ENCODE measurements at places on chromosomes 4 and X. TPM values are rescaled to one million over a fixed set of nuclear protein-coding genes. Genes with fewer than 3 reads are reported as not detected.

The MSX1 gene
- total RNA-seq = 2.2 TPM

The MTTP gene
- total RNA-seq = 12.0 TPM

The TEX13C gene
- not detected for total RNA-seq

The GLRB gene
- 8.4 TPM for total RNA-seq

The MAGEA11 gene
- total RNA-seq = not detected

The ZNF280C gene
- total RNA-seq = 20.6 TPM

The RPL36A gene
- 347 TPM for total RNA-seq

The TRIM60 gene
- not detected for total RNA-seq

The DIPK2B gene
- total RNA-seq = not detected

The CENPI gene
- 39.8 TPM for total RNA-seq

The UGT2B28 gene
- not detected for total RNA-seq

The TSPAN6 gene
- 69.7 TPM for total RNA-seq

DNA sequence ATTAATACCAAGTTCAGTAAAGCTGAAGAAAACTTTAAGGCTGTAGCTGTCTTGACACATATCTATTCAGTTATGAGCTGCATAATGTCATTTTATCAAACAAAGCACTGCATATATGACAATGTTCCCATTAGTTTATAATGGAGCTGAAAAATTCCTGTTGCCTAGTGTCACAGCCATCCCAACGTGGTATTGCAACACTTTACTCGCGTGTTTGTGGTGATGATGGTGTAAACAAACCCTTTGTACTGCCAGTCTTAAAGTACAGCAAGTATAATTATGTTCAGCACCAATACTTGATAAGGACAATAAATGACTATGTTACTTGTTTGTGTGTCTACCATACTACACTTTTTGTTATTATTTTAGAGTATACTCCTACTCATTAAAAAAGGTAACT, 1415.6 kb upstream of the PCDH7 start:
- DNase-seq = no peak

DNA sequence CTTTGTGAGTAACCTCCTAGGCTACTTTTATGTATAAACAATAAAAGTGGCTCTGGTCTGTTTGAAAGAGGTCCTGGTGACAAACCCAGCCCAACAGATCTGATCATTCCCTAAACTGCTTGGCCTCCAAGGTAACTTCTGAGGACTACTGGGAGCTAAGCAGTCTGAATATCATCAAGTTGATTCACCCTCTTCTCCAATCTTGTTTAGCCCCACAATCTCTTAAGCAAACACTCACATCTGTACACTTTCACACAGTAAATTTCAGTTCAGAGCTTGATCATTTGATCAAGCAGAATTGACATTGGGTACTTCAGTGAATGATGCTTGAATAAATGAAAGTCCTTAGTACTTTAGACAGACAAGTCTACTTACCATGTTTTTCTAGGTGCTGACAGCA, 74.7 kb downstream of the HCCS start:
- DNase-seq = no peak

GRCh38 chr4:168699224-168699878, 202.5 kb downstream of the PALLD start:
- no peak for DNase-seq

DNA sequence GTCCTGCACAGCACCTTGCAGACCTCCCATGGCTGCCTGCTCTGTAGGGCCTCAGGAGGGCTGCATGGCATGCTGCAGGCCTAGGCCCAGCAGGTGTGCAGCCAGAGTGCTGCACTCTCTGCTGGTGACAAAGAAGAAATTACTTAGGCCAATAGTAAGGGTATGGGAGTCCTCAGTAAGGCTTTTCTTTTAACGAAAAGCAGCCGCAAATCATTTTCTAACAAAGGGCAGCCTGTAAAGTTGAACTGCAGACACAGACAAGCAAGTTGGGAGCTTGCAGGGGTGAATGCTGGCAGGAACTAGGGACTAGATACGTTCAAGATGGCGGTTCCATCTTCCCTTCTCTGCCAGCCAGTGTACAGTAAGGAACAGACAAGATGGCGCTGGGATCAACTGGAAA, 22.4 kb upstream of the UBA6 start:
- DNase-seq = no peak

- DNase-seq = no peak
These were observed 117.9 kb upstream of the HS3ST1 start for GRCh38 chr4:11546391-11547175.

DNA sequence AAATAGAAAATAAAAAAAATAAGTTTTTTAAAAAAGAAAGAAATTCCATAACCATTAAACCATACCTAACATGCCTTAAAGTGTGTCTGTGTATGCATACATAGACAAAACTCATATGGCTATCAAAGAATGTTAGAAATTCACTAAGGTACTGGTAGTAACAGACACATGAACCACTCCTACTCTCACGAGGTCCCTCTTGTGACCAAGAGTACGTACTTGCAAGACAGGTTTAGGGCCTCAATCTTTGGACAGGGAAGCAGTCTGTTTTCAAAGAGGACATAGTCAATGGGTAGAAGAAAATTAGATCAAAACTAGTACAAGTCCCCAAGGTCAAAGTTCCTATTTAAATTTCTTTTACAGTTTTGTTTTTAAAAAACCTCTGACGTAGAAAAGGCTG, 117.3 kb downstream of the CHM start:
- DNase-seq = no peak

- DNase-seq = no peak
These were observed 40.2 kb upstream of the EPGN start for GRCh38 chr4:74267998-74268606.

DNA sequence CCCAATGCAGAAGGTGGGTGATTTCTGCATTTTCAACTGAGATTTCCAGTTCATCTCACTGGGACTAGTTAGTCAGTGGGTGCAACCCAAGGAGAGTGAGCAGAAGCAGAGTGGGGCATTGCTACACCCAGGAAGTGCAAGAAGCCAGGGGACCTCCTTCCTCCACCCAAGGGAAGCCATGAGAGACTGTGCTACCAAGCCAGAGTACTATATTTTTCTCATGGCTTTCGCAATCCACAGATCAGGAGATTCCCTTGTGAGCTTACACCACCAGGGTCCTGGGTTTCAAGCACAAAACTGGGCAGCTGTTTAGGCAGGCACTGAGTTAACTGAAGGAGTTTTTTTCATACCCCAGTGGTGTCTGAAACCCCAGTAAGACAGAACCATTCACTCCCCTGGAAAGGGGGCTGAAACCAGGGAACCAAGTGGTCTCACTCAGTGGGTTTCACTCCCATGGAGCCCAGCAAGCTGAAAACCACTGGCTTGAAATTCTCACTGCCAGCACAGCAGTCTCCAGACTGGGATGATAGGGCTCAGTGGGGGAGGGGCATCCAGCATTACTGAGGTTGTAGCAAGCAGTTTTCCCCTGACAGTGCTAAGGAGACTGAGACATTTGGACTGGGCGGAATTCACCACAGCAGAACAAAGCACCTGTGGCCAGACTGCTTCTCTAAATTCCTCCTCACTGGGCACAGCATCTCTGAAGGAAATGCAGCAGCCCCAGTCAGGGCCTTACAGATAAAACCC, 903.4 kb downstream of the TECRL start:
- DNase-seq = no peak

DNA sequence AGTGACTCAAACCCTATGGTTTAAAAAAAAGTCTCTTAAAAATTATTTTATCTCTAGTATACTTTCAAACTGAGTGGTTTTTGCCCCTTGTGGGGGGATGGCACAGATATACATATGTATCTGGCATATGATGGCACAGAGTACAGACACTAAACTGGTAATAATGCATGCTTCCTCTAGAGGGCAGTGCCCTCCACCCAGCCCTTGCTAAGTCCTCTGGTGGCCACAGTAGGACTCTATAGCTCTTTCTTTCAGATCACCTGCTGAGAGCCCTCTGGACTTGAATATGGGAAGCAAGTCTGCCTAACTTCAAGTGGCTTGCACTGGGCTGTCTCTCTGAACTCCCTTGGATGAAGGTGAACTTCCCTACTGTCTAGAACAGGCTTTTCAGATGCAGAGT, 66.3 kb downstream of the TSPAN7 start:
- no peak for DNase-seq

GRCh38 chrX:110413727-110414124, 55.1 kb downstream of the RTL9 start:
- DNase-seq = no peak

- no peak for DNase-seq
These were observed 118.0 kb downstream of the PWWP3B start for GRCh38 chrX:106286053-106286650.

Measured in neural crest cell (in vitro differentiated cells).